Tibial artery (tissue), 4 donors: ENCODE measurements at places on chromosomes 4 and X.

DNA sequence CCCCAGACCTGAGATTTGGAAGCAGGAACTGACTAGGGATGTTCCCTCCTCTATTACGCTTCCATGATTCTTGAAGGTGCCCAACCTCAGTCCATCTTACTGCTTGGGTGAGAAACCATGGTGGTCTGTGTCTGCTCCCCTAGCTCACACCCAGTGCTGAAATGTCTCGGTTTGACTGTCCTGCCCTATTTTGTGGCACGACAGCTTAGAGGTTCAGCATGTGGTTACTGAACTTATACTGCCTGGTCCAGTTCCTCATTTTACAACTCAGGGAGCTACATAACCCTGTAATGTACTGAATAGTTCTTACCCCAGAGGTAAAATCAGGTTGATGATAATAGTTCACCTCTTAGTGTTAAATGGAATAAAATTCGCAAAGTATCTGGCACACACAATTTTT, 203.1 kb downstream of the RBM46 start:
- DNase-seq = no peak

DNA sequence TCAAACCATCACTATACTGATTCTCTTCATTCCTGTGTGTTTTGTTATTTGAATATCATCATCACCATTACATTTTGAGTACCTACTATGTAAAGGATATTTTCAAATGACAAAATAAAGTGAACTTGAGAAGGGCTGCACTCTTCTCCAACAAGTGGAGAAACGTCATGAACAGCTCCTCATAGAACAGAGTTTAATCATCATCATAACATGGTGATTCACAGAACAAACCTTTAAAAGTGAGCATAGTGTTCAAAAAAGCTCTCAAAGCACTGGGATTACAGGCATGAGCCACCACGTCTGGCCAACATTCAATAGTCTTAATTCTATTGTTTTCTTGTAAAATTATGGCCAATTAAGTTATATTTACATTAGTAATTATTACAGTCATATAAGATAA, 993.9 kb downstream of the PDHA2 start:
- no peak for DNase-seq

- DNase-seq = no peak
Observed at GRCh38 chr4:142656178-142656577, 189.9 kb downstream of the INPP4B start.

DNA sequence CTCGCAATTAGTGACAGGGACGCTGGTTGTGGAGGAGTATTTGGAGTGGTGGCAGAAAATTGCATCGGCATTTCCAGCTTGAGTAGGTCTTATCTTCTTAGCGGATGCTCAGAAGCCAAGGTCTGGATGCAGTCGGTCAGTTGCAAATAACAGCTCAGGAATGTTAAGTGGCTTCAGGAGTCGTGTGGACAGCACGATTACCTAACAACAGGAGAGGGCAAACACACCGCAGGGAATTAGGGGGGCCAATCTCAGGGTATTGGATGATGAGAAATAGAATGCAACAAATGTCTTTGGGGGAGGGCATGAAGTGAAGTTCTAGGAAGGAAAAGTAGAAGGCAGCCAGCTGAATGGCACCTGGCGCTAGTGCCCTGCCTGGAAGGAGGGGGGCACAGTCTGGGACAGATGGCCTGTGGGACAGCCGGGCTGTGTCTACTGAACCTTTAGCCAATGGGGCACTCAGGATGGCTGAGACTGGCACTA, 11.8 kb downstream of the RASL11B start:
- no peak for DNase-seq

DNA sequence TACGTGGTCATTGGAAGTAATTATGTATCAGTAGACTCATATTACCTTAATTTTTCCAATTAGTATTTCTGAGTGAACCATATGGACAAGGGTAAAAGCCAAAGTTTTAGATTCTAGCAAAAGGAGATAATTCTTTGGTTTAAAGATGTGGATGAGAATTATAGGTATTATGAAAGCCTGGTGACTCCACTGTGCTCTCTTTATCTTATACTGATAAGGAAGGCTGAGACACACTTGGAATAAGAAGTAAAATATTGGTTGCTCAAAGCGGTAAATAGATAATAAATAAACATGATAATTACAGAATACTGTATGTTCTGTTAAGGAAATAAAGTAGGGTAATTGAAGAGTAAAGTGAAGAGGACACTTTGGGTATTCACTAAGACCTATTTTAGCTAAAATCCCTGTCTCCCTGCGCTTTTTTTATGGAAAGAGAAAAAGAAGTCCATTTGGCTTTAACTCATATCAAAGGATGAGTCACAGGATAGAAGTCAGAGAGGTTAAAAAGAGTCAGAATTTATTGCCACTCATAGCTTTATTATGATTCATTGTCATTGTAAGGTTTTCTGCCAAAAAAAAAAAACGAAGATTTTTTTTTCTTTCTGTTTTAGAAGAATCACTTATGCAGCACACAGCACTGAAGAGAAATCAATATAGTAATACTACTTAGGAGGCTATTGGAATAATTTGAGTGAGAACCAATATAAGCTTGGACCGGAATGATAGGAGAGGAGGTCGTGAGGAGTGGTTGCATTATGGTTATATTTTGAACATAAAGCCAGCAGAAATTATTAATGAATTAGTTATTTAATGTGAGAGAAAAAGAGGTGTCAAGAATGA, 2463.1 kb downstream of the ARAP2 start:
- DNase-seq = no peak

GRCh38 chr4:11130195-11130970, 298.3 kb downstream of the HS3ST1 start:
- peak; percentile 29 for DNase-seq

DNA sequence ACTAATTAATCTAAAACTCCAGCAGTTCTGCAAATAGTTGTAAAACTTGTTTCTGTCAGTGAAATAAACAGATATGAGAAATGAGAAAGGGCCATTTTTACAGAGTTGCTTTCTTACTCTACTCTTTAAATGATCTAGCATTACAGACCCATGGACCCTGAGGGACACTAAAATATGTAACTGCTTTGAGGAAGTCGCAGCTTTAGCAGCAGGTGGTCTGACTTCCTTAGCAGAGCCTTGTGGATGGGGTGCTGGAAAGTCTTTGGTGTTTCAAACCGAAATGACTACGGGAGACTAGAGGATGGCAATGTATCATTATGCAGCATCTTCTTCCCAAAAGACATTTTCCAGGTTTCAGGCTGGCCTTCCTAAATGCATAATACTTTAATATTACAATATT, 18.7 kb downstream of the SHISA3 start:
- no peak for DNase-seq

GRCh38 chr4:111070390-111070789, 447.5 kb upstream of the PITX2 start:
- no peak for DNase-seq

DNA sequence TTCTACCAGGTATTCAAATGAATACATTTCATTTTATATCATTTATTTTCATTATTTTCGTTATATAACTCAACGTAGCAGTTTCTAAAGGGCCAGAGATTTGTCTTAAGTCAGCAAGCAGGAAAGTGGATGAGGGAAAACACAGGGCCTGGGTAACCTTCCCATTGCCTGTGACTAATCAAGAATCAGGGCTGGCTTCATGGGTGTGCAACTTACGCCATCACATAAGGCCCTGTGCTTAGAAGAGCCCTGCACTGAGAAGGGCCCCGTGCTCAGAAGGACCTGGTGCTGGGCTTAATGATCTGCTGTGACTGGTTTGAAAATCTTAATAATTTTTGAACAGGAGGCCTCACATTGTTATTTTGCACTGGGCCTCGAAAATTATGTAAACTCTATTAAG, 65.4 kb upstream of the FAM9C start:
- DNase-seq = no peak

- DNase-seq = no peak
Observed at GRCh38 chrX:148416142-148416541, 84.3 kb upstream of the AFF2 start.

DNA sequence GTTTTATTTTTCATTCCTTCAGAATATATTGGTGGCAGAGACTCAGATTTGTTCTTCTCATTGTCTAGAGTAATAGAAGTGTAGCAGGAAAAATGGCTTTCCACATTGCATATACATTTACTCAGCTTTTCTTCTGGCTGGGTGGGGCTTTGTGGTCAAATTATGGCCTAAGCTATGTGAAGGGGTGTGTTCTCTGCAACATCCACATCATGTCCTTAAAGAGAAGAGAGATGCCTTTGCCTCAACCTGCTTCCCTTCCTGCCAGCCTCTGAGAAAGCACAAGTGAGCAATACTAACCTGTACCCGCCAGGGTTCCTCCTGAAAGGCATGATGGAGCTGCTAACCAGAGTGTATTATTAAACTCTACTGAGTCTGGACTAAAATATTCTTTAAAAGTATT, 695.6 kb upstream of the FAM241A start:
- DNase-seq = no peak

DNA sequence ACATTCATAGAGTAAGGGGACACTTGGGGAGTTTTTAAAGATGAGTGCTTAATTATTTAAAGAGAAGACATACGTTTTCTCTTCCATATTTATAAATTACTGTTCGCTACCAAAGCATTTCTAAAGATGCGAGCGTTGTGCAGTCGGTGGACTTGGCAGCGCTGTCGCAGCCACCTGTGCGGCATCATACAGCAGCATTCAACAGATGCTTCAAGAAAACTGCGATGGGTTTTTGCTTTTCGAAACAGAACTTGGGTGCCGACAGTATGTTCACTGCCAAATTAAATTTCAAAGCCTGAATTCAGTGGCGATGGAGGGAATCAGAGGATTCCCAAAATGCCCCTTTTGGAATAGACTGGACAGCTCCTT, 1.6 kb upstream of the HTR2C start:
- no peak for DNase-seq

DNA sequence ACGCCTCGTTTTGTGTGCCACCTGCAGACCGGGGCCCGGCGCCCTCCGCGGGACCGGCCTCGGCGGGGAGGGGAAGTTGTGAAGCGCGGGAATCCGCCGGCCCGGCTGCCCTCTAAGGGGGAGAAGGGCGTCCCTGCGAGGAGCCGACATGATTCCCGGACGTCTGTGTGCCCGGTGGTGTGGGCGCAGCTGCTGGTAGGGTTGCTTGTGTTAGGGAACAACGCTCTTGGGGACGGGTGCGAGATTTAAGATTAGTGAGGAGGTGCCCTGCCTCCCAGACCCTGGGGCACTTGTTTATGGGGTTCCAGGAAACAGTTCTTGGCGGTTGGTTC, 627 bp downstream of the CDKN2AIP start:
- DNase-seq = peak; percentile 27

DNA sequence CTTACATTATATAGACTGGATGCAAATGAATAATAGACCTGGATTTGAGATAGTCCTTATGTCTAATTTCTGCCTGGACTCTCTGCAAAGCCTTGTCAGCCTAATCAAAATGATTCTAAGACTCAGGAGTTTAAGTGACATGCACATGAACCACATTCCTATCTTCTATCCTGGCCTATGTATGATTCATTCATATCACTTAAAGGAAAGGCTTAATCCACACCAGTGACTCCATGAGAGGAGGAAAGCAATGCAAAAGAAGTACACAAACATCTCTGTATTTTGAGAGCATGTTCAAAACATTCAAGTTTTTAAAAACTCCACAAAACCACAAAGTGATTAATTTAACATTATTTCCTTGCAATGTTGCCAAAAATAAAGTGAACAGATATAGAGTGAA, 14.6 kb downstream of the AMOT start:
- no peak for DNase-seq

DNA sequence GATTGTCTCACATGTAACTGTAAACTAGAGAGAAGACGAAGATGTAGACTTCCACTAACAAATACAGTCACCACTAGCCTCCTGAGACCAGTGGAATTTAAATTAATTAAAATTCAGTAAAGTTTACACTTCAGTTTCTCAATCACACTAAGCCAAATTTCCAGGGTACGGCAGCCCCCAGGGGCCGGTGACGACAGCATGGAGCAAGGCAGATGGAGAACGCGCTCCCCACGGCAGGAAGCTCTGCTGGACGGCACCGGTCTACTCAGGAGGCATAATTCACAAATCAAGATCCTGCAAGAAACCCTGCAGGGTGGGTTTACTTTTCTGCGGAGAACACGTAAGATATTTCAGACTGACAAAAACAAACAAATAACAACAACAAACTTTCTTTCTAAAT, 80.7 kb downstream of the FAT1 start:
- no peak for DNase-seq

DNA sequence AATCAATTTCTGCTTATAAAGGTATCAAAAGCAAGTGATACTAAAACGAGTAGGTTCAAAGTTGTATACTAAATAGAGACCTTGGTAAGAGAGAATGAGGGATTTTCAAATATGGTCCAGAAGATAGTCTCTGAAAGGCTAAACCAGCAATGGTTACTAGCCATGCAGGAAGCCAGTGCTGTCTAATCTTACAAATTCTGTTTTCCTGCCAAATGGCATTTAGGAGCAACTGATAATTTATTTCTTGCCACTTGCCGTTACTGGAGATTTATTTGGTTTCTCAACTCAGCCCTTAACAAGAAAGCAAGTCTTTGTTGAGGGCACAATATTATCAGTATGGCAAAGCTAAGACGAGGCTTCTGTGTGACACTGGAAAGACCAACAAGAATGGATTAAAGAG, 47.2 kb downstream of the MAP7D3 start:
- no peak for DNase-seq

DNA sequence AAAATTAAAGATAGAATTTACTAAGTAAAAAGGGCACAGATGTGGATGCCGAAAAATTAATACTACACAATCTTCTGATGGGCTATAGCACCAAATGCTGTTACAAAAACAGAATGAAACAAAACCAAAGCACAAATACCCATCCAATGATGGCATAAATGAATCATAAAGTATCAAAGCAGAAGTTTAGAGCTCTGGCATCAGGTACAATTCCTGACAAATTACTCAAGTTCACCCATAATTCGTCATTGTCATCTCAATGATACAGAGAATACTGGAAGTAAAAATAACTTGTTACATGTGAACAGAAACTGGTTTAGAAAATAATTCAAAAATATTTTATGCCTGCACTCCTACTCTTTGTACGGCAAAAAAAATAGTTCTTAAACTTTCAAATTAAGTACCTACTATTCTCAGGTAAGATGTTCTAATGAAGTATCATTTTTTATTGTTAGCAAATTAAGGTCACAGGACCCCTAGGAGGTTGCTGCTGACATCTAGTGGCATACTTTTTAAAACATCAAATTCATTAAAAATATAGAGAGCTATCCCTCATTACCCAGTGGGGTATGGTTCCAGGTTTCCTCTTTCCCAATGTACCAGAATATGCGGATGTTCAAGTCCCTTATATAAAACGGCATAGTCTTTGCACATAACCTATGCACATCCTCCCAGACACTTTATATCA, 126.1 kb downstream of the INPP4B start:
- no peak for DNase-seq

- DNase-seq = no peak
Observed at GRCh38 chr4:184476695-184477094, 2.3 kb upstream of the IRF2 start.
